ENCODE measurements at places on chromosomes 6 and 20.
A peak's percentile ranks its signal among the peaks of the same experiment; 100 is the strongest.

GRCh38 chr6:43835872-43836419 is 65.9 kb downstream of the VEGFA start:
- no peak for DNase-seq

DNA sequence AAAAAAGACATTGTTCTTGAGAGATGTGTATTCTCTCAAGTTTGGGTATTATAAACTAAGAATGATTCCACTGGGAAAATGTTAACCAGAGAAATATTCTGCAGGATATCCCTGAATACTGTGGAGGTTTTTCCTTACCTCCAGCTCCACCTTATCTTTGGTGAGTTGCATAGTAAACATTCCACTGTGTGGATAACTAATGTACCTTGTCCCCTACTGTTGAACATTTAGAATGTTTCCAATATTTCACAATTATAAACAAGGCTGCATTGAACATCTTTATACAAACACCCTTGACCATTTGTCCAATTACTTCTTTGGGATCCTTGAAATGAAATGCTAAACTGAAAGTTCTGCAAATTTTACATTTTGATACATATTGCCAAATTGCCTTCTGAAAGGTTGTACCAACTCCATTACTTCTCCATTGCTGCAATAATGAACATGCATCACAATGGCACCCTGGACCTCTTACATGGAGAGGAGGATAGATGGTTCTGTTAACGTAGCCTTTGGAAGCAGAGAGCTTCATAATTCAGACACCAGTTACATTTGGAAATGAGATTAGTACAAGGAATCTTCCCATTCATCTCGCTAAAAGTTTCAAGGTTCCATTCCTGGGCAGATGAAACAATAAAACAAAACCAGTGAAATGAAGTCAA is 35.0 kb upstream of the STK35 start:
- no peak for DNase-seq

DNA sequence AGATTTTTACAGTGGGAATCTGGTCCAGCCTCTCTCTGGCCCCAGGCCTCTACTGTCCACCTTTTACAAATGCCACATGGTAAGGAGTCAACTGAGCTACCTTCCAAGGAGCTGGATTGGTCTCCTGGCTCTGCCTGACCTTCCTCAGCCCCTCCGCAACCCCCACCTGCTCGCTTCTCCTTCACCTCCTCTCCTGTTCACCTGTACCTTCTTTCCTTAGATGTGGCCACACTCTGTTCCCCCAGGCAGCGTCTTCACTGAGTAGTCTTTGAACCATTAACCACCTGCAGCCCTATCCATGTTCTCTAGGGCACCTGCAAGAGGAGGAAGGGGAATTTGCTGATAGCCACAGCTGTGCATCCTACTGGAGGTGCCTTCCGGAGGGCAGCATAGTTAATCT is 55.3 kb upstream of the DDR1 start:
- DNase-seq: no peak

GRCh38 chr20:1336699-1337367 is 7.9 kb upstream of the SDCBP2 start:
- no peak for DNase-seq

DNA sequence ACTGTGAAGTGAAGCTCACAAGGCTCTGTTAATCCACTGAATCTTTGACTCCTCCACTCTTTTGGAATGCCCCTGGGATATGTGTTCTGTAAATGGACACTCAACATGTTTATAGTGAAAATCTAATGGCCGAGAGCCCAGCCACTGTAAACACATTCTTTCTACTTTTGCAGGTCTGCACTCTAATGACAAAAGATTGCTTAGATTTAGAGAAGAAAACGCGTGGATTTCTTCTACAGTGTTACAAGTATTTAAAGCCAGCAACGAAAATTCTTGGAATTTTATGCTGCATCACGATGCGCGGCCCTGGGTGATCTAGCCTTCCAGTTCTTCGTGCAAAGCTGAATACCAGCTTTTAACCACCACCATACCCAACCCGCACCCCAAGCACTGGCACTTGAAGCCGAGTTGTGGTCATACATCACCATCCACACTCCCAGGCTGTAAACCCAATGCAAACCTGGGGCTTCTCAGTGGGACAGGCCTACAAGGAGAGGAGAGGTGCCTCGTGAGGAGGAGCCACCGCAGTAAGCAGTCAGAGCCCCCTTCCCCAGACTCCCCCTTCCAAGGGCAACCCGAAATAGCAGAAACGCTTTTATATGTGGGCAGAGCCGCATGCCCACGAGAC is 3.7 kb upstream of the FOXO3 start:
- DNase-seq: no peak

- no peak for DNase-seq
These were observed 97.5 kb downstream of the FOXO3 start for GRCh38 chr6:108658174-108658573.

DNA sequence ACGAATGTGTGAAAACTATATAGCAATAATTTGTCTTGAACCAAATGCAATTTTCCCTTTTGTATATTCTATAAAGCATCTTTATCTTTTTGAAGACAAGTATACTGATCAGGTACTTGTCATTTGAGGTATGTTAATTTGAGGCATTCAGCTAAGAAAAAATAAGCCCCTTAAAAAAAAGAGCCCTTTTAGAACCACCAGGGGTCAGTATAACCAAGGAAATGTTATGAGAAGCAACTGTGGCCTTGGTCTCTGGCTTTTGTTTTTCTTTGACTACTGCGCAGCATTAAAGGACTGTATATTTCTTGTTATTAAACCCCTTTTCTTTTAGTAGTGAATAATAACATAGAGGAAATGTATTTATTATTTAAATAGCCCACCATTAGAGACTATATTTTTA is 43.1 kb downstream of the CD109 start:
- no peak for DNase-seq

GRCh38 chr20:59518881-59519706 is 85.2 kb upstream of the PHACTR3 start:
- peak; percentile 60 for DNase-seq

DNA sequence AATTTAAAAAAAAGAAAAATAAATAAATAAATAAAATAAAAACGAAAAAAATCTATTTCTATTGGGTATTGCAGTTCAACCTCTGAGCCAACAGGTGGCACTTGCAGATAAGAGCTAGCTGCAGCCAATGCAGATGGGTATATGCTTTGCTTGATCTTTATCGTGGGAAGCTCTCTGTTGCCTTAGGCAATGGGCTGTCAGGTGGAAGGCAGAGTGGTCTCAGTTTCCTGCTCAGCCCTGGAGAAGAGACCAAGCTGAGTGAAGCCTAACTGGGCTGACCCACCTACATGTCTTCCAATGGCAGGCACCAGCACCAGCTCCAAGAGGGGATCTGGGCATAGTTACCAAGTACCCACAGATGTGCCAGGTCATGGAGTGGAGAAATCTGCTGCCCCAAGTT is 95.0 kb downstream of the AK9 start:
- peak; percentile 45 for DNase-seq

DNA sequence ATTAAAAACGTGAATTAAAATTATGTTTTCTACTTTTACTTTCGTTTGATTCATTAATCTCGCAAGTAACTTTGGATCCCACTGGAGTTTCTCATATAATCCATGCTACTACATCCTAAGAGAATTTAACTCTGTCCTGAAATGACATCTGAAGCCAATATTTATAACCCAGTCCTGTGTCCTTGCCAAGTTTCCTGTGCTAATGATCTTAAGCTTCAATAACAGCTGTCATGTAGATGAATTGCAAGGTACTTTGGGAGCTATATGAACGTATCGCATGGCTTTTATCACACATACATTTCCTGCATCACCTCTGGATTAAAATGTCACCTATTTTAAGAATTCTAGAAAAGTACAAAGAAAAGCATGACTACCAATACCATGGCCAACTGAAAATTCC is 833.8 kb upstream of the CITED2 start:
- DNase-seq: no peak

DNA sequence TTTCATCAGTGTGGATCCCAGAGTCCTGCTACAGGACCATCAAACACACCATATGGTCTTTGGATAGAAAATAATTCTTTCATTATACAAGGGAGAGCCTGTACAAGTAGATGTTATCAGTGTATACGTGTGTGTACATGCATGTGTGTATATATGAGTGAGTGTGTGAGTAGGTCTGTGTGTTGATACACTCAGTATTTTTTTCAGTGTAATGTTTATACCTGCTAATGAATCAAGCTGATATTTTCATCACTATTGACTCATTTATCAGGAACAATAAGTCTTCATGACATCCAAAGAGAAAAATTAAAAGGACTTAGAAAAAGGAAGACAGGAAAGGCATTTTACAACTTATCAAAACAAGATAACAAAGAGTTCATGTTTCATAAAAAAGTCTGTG is 66.5 kb downstream of the EPM2A start:
- no peak for DNase-seq

DNA sequence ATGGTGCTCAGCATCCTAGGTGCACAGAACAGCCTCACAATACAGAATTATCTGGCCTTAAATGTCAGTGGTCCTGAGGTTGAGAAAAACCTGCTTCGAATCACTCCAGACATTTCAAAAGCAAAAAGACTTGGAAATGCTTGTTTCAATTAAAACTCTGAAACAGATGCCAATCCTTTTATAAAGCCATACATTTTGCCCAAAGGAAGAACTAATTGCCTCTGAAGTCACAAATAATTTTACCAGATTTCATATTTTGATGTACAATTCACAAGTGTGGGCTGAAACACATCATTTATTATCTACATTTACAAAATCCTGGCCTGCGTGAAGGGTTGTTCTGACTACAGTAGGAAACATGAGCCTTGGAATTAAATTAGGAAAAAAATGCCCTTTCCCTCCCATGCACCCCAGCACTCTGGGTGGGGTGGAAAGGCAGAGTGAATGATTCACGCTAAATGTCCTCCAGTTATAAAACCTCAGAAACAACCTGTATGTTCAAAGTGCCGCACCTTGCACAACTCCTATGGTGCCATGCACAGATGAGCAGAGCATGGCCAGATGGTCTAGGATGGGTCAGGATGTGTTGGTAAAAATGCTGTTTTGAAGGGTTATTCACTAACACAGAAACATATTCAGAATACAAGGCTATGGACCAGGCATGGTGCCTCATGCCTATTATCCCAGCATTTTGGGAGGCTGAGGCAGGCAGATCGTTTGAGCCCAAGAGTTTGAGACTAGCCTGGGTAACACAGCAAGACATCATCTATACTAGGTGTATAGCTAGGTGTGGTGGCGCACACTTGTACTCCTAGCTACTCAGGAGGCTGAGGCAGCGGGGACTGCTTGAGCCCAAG is 87.0 kb downstream of the ZMYND8 start:
- no peak for DNase-seq

GRCh38 chr6:34953061-34954025 is 64.3 kb downstream of the ANKS1A start:
- DNase-seq: no peak

- no peak for DNase-seq
These were observed 299.9 kb upstream of the SUPT3H start for GRCh38 chr6:45677381-45678284.
